ENCODE measurements at places on chromosomes 3 and 15.

GRCh38 chr3:81445712-81446111 is 315.7 kb downstream of the GBE1 start:
- no peak for DNase-seq

DNA sequence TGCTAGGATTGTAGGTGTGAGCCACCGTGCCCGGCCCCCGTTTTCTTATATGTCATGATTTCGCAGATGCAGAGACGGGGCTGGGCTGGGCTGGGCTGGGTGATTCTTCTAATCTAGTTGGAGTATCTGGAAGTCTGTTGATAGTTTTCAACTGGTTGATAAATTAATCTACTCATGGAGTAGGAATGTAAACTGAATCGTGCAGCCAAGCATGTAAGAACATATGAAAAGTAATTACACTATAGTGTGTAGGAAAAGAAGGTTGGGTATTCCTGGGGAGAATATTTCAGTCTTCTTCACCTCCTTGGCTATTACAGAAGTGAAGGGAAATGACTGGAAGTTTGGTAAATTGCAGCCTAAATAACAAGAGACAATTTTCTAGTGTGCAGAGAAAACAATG is 82.6 kb upstream of the MAGI1 start:
- no peak for DNase-seq

- no peak for DNase-seq
These were observed 1025.3 kb upstream of the EPHA6 start for GRCh38 chr3:95789111-95789510.

- DNase-seq = no peak
These were observed 33.4 kb downstream of the LINGO1 start for GRCh38 chr15:77599357-77599756.

DNA sequence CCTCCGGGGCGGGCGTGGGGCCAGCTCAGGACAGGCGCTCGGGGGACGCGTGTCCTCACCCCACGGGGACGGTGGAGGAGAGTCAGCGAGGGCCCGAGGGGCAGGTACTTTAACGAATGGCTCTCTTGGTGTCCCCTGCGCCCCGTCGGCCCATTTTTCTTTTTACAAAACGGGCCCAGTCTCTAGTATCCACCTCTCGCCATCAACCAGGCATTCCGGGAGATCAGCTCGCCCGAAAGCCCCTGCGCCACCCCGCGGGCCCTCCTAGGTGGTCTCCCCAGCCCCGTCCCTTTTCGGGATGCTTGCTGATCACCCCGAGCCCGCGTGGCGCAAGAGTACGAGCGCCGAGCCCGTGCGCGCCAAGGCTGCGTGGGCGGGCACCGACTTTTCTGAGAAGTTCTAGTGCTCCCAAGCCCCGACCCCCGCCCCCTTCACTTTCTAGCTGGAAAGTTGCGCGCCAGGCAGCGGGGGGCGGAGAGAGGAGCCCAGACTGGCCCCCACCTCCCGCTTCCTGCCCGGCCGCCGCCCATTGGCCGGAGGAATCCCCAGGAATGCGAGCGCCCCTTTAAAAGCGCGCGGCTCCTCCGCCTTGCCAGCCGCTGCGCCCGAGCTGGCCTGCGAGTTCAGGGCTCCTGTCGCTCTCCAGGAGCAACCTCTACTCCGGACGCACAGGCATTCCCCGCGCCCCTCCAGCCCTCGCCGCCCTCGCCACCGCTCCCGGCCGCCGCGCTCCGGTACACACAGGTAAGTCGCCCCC is at the start of gene THBS1:
THBS1 (plus strand) TSS at position 595 of the 757 bp plus-strand sequence. CDS start 779 bp downstream, outside the sequence.
- no peak for DNase-seq

GRCh38 chr3:106985721-106986120 is 391.5 kb upstream of the CCDC54 start:
- no peak for DNase-seq

GRCh38 chr3:160343132-160343531 is 55.9 kb downstream of the IFT80 start:
- no peak for DNase-seq

DNA sequence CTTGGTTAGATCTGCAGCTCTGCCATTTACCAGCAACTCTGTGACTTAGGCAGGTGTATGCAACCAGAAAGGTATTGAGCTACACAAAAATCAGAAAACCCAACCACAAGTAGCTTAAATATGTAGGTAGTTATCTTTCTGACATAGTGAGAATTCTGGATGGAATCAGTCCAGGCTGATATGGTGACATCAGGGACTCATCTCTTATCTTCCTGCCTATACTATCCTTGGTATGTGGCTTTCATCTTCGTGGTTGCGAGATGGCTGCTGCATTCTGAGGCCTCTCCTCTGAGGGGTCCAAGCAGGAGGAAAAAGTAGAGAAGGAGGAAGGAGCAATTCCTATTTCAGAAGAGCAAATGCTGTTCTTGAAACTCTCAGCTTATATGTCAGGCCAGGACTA is 40.0 kb downstream of the CTDSPL start:
- DNase-seq = no peak
